Vagina (tissue), 2 donors: ENCODE measurements at places on chromosomes 6 and 20. TPM values are rescaled to one million over a fixed set of nuclear protein-coding genes. Genes with fewer than 3 reads are reported as not detected.

- no peaks in the 10 kb centered on the region for H3K4me1 ChIP-seq
- no peak for DNase-seq
- no peak overlapping the region for H3K27ac ChIP-seq
- H3K27me3 ChIP-seq, result no peaks in the 10 kb centered on the region
- H3K4me3 ChIP-seq, result no peak overlapping the region
Observed at GRCh38 chr6:170473801-170474200, 79.3 kb downstream of the PSMB1 start.

- H3K4me1 ChIP-seq, result peaks cover 5% of the 10 kb centered on the region
- no peaks in the 10 kb centered on the region for H3K36me3 ChIP-seq
- H3K4me3 ChIP-seq, result no peak overlapping the region
- no peaks in the 10 kb centered on the region for H3K27me3 ChIP-seq
Observed at GRCh38 chr6:109024784-109025183, 69.9 kb downstream of the SESN1 start.

DNA sequence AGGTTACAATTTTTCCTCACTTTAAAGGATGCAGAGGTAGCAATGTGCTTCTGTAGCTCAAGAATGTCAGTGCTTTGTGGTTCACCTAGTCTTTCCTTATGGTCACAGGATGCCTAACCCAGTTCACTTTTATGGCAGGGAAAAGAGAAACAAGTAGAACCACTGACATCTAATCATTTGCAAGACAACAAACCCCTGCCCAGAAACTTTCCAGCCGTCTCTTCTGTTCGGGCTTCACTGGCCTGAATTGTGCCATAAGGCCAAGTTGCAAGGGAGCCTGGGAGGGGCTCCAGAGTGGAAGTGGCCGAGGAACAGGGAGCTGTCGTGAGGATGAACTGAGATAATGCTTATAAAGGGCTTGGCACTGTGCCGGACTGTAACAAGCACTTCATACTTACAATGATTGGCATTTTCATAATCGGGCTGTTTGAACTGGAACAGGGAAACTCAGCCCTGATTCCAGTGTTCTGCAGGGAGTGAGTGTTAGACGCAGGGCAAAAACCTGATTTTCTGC lies 212.6 kb downstream of the BCAS1 start:
- H3K4me1 ChIP-seq, result peaks cover 10% of the 10 kb centered on the region
- no peak overlapping the region for H3K27ac ChIP-seq

Gene THBD
- total RNA-seq, result 76.9 TPM

DNA sequence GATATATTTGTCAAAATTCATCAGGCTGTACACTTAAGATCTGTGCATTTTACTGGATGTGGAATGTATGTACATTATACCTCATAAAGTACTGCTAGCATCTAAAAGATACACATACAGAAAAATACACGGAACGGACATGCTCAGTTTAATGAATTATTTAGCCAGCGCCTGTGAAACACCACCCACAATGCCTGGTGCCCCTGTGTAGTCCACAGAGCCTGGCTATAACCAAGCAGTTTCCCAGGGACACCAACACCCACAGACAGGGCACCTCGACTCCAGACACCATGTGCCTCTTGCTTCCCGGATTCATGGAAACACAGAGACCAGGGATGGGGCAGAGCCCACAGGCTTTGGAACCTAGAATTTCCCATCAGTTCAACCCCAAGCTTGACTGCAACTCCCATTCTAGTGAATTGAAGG lies 17.4 kb upstream of the ARMC12 start:
- peak overlapping the region; percentile 12 for H3K4me3 ChIP-seq
- no peaks in the 10 kb centered on the region for H3K27me3 ChIP-seq
- H3K27ac ChIP-seq, result peak overlapping the region; percentile 74
- no peak for DNase-seq

DNA sequence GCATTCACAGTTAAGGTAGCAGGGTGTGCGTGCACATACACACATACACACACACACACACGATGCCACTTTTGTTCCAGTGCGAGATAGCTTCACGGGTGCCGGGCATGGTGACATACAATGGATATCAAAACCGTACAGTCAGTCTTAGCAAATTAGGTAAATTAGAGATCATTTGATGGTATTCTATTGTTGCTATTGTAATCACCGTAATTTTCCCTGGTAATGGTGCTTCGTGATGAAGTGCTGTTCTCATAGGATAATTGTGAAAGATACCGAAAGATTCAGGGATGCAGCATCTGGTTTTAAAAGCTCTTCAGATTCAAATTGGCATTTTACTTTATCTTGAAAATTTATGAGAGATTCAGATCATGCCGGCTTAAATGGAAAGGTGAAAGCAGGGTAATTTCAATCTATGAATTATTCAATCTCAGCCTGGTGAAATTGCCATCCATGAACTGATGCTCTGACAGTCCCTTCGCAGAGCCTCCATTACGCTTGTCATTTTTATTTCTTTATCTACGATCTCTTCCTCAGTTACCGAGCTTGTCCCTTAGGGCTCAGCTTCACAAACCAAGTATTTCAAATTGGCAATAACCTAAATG lies 71.3 kb upstream of the SOX4 start:
- H3K36me3 ChIP-seq, result no peaks in the 10 kb centered on the region
- no peak for DNase-seq
- H3K4me1 ChIP-seq, result no peaks in the 10 kb centered on the region

GRCh38 chr6:159252955-159253508 lies 83.8 kb downstream of the FNDC1 start:
- no peak for DNase-seq
- H3K27me3 ChIP-seq, result no peaks in the 10 kb centered on the region
- no peak overlapping the region for H3K4me3 ChIP-seq
- H3K27ac ChIP-seq, result peak overlapping the region; percentile 66

Gene DCBLD1
- 14.2 TPM for total RNA-seq

DNA sequence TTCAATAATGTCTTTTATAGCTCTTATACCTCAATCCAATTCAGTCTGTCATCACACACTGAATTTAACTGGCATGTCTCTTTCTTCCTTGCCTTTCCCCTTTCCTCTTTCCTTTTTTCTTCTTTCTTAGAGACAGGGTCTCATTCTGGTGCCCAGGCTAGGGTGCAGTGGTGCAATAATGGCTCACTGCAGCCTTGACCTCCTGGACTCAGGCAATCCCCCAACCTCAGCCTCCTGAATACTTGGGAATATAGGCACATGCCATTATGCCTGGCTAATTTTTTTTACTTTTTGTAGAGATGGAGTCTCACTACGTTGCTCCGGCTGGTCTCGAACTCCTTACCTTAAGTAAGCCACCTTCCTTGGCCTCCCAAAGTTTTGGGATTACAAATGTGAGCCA lies 65.9 kb downstream of the CBFA2T2 start:
- peaks cover 41% of the 10 kb centered on the region for H3K4me1 ChIP-seq
- H3K36me3 ChIP-seq, result no peaks in the 10 kb centered on the region
- H3K4me3 ChIP-seq, result no peak overlapping the region
- H3K27ac ChIP-seq, result peak overlapping the region; percentile 60
- H3K27me3 ChIP-seq, result no peaks in the 10 kb centered on the region
- no peak for DNase-seq

Gene KHDRBS2
- total RNA-seq, result 1.7 TPM

Gene PMEPA1
- 11.3 TPM for total RNA-seq

DNA sequence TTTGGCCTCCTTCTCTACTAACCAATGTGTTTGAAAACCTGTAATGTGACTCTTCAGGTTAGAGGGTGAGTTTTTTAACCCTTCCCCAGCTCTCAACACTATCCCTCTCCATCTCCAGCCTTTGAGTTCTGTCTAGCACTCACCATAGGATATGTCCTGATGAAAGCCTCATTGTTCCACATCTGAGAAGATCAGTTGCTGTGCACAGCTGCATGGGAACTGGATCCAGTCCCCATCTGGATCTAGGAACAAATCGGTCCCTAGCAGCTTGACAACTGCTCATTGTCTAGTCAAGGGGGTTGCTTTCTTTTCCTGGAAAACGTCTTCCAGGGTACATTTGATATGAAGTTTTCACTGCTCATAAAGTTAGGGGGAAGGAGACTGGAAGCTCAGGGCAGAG lies 45.4 kb upstream of the AGPAT4 start:
- no peaks in the 10 kb centered on the region for H3K36me3 ChIP-seq

DNA sequence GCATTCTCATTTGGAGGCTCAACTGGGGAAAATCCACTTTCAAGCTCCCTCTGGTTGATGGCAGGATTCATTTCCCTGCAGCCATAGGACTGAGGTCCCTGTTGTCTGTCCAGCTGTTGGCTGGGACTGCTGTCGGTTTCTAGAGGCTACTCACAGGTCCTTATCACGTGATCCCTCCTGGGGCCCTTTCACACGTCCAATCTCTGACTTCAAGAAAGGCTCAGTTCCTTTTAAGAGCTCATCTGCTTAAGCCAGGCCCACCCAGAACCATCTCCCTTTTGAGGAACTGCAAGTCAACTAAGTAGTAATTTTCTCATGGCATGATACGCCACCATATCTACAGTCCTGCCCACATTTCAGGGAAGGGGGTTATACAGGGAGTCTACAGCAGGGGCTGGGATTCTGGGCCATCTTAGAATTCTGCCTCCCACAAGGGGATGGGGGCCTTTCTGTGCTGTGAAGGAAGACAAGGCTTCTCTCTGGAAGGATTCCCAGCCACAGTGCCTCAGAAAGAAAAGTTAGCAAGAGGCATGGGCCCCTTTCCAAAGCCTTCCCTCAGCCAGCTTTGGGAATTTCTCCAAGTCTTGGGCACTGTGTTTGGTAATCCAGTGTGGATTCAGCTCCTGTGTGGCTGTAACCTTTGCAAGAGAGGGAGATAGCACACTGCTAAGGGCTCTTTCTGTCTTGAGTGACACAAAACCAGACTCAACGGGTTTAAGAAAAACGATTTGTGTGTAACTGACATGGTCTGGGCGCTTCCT lies 66.4 kb downstream of the CTCFL start:
- H3K36me3 ChIP-seq, result no peaks in the 10 kb centered on the region
- H3K4me1 ChIP-seq, result no peaks in the 10 kb centered on the region
- no peaks in the 10 kb centered on the region for H3K27me3 ChIP-seq
- DNase-seq, result no peak

GRCh38 chr6:106097411-106098231 lies 11.5 kb downstream of the PRDM1 start:
- peak overlapping the region; percentile 45 for H3K4me3 ChIP-seq
- H3K4me1 ChIP-seq, result peaks cover 58% of the 10 kb centered on the region
- no peak for DNase-seq
- H3K36me3 ChIP-seq, result peaks cover 8% of the 10 kb centered on the region

Gene C4A
- total RNA-seq, result 31.4 TPM

- no peak for DNase-seq
- H3K4me3 ChIP-seq, result no peak overlapping the region
- H3K27ac ChIP-seq, result no peak overlapping the region
- no peaks in the 10 kb centered on the region for H3K36me3 ChIP-seq
Observed at GRCh38 chr6:4426968-4427367, 291.6 kb upstream of the ECI2 start.

Gene MRAP2
- total RNA-seq, result 4.2 TPM

DNA sequence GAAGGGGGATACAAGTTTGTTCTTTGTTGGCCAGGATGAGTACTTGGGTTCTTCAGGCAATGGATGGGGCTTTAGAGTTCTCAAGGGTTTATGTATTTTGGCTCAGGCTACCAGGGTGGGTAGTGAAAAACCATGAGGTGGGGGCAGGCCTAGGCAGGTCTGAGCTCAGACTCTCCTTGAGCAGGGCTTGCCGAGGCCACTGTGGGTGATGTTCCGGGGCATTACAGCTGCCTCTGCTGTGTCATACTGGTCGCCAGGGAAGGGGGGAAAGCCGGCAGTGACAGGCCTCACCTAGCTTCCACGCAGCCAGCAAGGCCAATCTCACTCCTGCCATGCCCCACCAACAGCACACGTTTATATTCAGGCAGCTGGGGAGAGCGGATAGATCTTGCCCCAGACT lies 79.6 kb downstream of the BCKDHB start:
- no peaks in the 10 kb centered on the region for H3K36me3 ChIP-seq
- no peak overlapping the region for H3K4me3 ChIP-seq
- no peak overlapping the region for H3K27ac ChIP-seq

DNA sequence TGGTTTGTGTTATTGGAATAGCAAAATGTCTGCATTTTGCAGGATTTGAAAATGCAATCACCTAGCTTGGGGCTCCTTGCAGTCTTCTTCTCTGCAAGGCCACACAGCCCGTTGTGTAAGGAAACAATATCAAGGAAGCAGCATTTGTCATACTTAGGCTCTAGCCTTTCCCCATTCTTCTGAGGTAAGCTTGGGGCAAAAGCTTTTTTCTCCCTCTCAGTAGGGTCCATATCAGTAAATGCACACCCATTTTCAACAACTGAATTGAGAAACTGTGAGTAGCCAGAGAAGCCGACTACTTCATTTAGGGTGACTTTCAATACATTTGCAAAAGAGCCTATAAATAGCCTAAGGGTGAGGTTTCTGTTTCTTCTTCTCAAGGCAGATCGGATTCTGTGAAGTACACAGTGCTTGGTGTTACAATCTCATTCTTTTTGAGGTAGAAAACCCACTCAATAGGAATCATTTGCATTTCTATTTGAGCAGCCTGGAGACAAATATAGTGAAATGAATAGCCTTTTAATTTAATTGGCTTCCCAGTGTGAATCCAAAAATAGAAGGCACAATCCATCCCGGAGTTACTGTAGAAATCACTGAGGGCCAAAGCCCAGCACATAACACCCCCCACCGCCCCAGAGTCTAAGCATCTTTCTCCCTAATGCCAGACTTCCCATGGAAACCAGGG lies 61.8 kb downstream of the BTBD3 start:
- H3K4me3 ChIP-seq, result no peak overlapping the region
- no peaks in the 10 kb centered on the region for H3K27me3 ChIP-seq
- H3K36me3 ChIP-seq, result no peaks in the 10 kb centered on the region
- no peak overlapping the region for H3K27ac ChIP-seq
- no peaks in the 10 kb centered on the region for H3K4me1 ChIP-seq
- DNase-seq, result no peak

- H3K4me1 ChIP-seq, result no peaks in the 10 kb centered on the region
- no peak overlapping the region for H3K4me3 ChIP-seq
- no peaks in the 10 kb centered on the region for H3K36me3 ChIP-seq
- no peak for DNase-seq
Observed at GRCh38 chr6:51996296-51996947, 91.0 kb downstream of the PKHD1 start.

Gene ECT2L
- not detected for total RNA-seq

DNA sequence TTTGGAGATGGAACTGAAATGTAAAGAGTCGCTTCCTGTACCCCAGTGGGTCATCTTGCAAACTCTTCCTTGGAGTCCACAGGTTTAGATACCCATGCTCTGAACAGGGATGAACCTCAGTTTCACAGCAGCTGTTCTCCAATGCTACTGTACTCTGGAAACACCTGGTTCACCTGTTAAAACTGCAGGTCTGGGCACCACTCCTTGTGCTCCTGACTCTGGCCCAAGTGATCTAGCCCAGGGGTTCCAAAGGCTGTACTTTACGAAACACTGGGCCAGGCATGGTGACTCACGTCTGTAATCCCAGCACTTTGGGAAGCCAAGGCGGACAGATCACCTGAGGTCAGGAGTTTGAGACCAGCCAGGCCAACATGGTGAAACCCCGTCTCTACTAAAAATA lies 102.1 kb downstream of the ATP9A start:
- DNase-seq, result no peak
- H3K36me3 ChIP-seq, result no peaks in the 10 kb centered on the region
- no peak overlapping the region for H3K27ac ChIP-seq
- H3K27me3 ChIP-seq, result no peaks in the 10 kb centered on the region
- no peaks in the 10 kb centered on the region for H3K4me1 ChIP-seq

GRCh38 chr6:44216677-44217331 lies at the start of gene MYMX:
Gene MYMX (plus strand): TSS chr6:44216926. CDS start chr6:44217472, 546 bp downstream.
- H3K4me1 ChIP-seq, result peaks cover 50% of the 10 kb centered on the region
- H3K36me3 ChIP-seq, result no peaks in the 10 kb centered on the region
- H3K27me3 ChIP-seq, result no peaks in the 10 kb centered on the region
- no peak within 1 kb of the TSS for H3K4me3 ChIP-seq
- no peak for DNase-seq
